ENCODE measurements at places on chromosomes 12 and 14. TPM values are rescaled to one million over a fixed set of nuclear protein-coding genes. Genes with fewer than 3 reads are reported as not detected.

KCNJ8 gene
- 4.2 TPM for total RNA-seq

FAM186B gene
- not detected for total RNA-seq

PROX2 gene
- total RNA-seq, result not detected

SYCP3 gene
- 0.49 TPM for total RNA-seq

OASL gene
- total RNA-seq, result under 0.01 TPM

KRT77 gene
- total RNA-seq, result under 0.01 TPM

BCAT1 gene
- 32.2 TPM for total RNA-seq

RERGL gene
- total RNA-seq, result 0.74 TPM

ATXN7L3B gene
- 74.3 TPM for total RNA-seq

CPM gene
- 1.7 TPM for total RNA-seq

LRRIQ1 gene
- 5.9 TPM for total RNA-seq

KRT82 gene
- not detected for total RNA-seq

PLEKHD1 gene
- total RNA-seq, result 0.49 TPM

CIROP gene
- not detected for total RNA-seq
